ENCODE measurements at places on chromosomes 16 and 17.

GRCh38 chr16:368388-369158 is 1.8 kb downstream of the MRPL28 start:
- no peak for DNase-seq

- DNase-seq, result no peak
Observed at GRCh38 chr17:61381537-61381936, 18.1 kb upstream of the TBX2 start.

DNA sequence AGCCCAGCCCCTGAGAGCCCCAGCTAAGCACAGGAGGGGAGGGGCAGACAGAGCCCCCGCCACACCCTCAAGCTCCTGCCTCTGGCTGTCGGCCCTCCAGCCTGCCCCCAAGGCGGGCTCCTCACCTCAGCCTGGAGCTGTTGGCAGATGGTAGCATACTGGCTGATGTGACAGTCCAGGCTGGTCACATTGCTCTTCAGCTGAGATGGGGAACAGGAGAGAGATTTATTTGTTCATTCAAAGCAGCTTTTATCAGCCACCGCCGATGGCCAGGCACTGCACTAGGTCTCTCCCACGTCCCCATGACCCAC is 14.8 kb downstream of the KIF18B start:
- DNase-seq, result peak; percentile 2

GRCh38 chr17:47324224-47325020 is 667 bp downstream of the EFCAB13 start:
- peak; percentile 73 for DNase-seq

GRCh38 chr16:73233329-73233765 is 185.4 kb upstream of the ZFHX3 start:
- no peak for DNase-seq

DNA sequence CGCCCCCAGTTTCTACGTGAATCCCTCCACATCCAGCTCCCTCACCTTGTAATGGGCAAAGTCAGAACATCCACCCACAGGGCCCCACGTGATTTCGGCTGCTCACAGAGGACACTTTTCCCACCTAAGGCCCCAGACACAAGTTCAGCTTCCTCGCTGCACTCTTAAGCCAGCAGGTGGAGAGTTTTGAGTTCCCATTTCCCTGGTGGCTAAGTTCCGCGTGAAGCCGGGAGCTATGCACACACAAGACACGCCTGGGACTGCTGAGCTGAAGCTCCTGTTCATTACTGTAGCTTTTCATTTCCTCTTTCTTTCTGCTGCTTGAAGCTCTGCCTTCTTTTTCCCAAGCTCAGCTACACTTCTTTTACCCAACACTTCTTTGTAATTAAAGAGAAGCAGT is 273.8 kb downstream of the NPIPA8 start:
- DNase-seq, result no peak
